ENCODE measurements at places on chromosomes 12 and 14.
A peak's percentile ranks its signal among the peaks of the same experiment; 100 is the strongest.

- DNase-seq = no peak
These were observed 133.8 kb upstream of the NUDT4 start for GRCh38 chr12:93243689-93244513.

- DNase-seq = no peak
These were observed 994 bp downstream of the SRP54 start for GRCh38 chr14:34983786-34984185.

DNA sequence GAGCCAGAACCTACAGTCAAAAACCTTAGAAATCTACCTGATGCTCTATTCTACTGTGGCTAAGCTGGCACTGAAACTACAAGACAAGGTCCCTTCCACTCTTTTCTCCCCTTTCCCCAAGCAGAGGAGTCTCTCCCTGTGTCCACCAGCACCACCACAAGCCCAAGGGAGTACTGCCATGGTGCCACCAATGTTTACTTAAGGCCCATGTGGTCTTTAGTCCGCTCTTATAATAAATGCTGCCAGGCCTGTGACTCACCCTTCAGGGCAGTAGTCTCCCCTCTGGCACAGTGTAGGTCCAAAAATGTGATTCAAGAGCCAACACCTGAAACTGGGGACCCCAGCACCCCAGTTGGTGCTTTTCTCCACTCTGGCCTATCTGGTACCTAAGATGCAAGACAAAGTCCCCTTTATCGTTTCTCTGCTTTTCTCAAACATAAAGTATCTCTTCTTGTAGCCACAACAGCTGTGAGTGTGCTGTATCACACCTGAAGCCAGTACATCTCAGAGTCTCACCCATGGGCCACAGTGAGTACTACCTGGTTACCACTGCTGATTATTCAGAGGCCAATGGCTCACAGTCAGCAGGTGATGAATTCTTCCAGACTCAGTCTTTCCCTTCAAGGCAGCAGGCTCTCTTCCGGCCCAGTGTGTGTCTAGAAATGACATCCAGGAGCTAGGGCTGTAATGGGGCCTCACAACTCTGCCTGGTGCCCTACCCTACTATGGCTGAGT is 29.3 kb downstream of the SLC38A2 start:
- DNase-seq = no peak

- no peak for DNase-seq
These were observed 17.9 kb upstream of the TFCP2 start for GRCh38 chr12:51190820-51191219.

GRCh38 chr14:90531497-90531896 is 134.7 kb downstream of the CALM1 start:
- DNase-seq = no peak

GRCh38 chr12:48034835-48035805 is 30.8 kb upstream of the COL2A1 start:
- no peak for DNase-seq

- DNase-seq = no peak
These were observed 33.5 kb downstream of the FMNL3 start for GRCh38 chr12:49673446-49674317.

DNA sequence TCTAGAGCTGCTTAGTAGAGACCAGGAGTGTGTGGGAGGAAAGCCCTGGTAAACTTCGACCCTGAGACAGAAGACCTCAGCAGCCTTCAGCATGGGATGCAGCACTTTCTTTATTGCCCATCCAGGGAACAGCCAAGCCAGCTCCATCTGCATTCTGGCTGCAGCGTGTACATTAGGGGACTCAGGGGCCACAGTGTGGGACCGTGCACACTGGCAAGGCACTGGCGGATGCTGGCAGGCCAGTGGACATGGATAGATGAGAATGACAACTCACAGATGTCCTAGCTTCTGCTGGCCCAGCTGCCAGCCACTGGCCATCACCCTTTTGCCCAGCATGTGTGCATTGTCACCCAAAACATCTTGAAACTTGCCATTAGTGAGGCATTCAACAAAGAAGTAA is 12.5 kb downstream of the PLD4 start:
- no peak for DNase-seq

GRCh38 chr12:43132291-43132690 is 419.7 kb downstream of the ADAMTS20 start:
- no peak for DNase-seq

GRCh38 chr12:124608450-124608870 is 41.0 kb upstream of the NCOR2 start:
- DNase-seq = no peak

DNA sequence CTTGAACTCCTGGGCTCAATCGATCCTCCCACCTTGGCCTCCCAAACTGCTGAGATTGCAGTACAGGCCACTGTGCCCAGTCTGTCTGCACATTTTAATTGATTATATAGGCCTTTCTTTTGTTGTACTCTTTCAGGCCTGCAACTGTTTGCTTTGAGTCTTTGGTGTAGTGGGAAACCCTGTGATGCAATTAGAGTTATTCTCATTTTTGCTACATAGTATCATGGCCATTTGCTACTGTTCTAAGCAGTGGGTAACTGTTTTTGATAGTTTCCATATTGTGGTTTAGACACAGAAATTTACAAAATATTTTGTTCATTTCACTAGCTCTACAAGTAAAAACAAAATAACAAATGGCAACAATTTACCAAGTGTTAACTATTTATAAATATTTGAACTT is 6.3 kb upstream of the TUBA1B start:
- no peak for DNase-seq

DNA sequence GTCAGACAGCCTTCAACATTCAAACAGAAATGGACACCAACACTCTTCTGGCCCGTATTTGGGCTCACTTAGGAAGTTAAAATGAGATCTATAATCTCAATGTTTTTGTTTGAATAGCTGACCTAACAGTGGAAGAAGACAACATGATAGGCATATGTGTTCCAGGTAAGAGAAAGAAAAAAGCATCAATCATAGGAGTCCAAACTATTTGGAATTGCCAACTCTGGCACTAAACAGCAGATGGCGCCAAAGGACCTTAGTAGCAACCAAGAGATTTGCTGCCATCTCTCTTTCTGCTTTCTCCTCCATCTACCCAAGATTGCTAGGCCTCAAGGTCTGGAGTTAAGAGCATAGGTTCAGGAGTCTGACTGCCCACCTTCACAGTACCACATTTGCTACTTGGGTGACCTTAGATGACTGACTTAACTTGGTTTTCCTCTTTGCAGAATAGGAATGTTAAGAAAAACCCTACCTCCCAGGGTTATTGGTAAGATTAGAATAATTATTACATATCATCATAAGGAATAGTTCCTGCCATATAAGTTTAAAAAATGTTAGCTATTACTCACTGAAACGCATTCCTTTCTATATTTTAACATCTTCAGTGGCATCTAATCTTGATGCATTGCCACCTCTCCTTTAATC is 30.2 kb downstream of the PEX5 start:
- peak; percentile 25 for DNase-seq

DNA sequence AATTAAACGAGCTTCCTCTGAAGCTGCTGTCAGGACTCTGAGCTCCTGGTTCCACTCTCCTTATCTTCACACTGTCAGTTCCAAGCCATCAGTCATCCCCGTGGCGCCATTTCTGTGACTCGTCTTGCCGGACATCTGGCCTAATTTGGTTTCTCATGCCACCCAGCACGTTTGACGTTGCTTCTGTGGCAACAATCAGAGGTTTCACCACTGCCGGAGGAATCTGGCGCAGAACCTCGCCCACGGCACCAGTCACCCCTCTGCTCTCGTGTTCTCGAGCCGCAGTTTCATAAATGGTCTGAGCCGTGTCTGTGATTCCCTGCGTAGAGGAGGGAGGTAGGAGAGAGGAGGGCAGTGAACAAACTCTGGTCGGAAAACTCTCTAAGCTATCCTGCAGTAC is 29.7 kb downstream of the BDKRB1 start:
- DNase-seq = no peak

DNA sequence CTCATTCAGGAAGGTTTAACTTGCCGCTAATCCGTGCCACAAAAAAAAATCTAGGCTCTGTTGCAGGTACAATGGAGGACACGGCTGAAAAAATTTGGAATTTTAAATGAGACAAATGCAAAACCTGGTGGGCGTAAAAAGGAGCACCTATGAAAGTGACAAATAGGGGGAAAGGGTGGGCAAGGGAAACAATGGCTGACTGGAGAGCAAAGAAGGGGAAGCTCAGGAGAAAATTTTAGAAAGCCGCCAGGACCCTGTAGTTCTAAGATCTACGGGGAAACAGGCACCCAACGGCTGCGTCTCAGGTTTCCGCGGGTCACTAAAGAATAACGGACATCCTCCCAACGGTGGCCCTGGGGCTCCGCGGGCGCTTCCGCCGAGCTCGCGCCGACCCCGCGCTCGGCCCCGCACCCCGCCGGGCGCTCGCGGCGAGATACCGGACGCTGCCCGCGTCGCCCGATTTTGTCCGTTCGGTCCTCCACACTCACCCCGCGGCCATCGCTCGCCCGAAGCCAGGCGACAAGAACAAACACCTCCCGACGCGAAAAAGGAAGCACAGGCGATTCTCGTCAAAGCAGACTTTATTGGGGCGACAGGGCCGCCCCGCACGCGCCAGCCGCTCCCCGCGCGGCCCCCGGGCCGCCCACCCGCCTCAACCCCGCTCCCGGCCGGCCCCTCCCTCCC is 1.1 kb upstream of the YY1 start:
- DNase-seq = no peak

GRCh38 chr12:22173177-22173576 is 127.2 kb downstream of the CMAS start:
- DNase-seq = no peak

GRCh38 chr14:62015945-62016344 is 253.7 kb downstream of the SNAPC1 start:
- no peak for DNase-seq

DNA sequence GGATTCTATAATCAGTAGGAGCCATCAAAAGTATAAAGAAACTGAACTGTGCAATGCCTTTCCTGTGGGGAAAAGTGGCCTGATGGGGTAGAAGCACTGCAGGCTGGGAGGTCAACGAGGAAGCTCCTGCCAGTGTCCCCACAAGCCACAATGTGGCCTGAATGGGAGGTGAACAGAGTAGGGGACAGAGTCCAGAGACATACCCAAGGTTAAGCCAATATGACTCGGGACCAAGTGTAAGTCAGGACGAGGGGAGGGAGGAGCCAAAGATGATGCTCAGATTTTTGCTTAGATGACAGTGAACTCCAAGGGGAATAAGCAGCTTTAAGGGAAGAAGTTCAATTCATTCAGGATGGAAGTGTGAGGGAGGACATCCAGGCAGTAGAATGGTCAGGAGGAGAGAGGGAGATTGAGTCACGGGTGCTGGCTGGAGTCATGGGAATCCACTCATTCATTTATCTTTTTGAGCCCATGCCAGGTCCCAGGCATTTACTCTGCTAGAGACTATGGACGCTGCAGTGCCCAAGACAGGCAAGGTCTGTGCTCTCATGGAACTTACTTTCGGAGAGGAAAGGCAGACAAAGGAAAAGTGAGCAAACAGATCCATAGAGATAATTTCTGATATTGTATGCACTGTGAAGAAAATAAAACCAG is 29.1 kb downstream of the DPF3 start:
- DNase-seq = no peak

- DNase-seq = no peak
These were observed 264.4 kb downstream of the FOXG1 start for GRCh38 chr14:29030970-29031369.

GRCh38 chr12:75781532-75782046 is 250.0 kb downstream of the PHLDA1 start:
- no peak for DNase-seq

DNA sequence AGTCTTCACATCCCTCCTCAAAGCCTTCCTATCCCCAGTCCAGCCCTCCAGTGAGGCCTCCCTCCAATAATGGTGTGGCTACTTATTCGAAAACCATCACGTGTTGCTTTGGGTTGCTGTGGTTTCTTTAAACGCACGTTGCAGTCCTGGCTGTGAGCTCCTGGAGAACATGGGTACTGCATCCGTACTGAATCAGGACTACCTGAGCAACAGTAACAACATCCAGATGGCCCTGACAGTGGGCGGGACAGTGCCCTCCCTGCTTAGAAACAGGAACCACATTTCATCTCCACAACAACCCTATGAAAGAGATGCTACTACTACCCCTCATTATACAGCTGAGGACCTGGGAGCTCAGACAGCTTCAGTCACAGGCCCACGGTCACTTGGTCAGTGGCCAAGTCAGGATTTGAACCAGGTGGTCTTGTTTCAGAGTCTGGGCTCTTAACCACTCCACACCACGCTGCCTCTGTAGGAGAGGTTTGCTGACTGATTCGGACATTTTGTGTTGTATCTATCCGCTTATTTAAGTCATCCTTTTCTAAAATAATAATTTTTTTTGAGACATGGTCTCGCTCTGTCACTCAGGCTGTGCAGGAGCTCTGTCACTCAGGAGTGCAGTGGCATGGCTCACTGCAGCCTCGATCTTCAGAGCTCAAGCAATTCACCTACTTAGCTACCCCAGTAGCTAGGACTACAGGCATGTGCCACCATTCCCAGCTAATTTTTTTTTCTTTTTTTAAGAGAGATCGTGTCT is 104.8 kb downstream of the DPF3 start:
- no peak for DNase-seq

DNA sequence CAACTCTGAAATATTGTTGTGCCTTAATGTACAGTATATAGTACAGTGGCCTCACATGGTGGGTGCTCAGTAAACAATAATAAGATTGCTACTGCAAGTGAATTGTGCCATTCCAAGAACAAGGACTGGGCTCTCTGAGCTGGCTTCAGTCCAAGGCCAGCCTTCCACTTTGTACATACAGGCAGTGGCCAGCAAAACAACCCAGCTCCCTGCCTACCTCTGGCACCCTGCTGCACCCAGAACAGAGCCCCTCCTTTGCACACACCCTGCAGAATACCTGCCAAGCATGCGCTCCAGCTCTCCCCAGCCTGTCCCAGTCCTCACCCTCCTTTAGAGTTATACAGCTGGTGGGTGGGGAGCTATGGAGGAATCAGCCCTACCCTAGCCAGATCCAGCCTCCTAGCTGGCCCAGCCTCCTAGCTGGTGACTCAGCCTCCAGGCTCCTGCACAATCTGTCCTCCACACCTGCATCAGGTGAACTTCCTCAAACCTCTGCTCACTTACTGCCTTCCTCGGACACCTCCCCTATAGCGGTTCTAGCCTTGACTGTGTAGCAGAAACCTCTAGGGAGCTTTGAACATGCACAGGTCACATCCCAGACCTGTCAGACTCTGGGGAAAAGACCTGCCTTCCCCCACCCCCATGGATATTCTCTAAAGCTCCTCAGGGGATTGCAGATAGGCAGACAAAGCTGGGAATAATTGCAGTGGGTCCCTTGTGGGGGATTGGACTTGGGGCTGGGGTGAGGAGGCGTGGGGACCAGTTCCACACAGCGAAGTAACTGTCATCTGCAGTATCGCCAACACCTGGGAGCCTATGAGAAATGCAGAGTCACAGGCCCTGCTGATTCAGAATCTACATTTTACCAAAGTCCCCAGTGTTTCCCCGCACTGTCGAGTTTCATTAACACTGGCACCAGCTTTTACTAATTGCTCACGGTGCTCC is 17.9 kb downstream of the ZDHHC22 start:
- no peak for DNase-seq

- DNase-seq = no peak
These were observed 21.8 kb upstream of the RIN3 start for GRCh38 chr14:92491782-92492181.

Measured in stimulated activated CD8-positive, alpha-beta memory T cell treated with anti-CD3 and anti-CD28 coated beads, Interleukin-15, amount 100 ng/mL, for 24 hours (primary cell).